LoVo (cell line): ENCODE measurements at places on chromosomes 5 and 9.

DNA sequence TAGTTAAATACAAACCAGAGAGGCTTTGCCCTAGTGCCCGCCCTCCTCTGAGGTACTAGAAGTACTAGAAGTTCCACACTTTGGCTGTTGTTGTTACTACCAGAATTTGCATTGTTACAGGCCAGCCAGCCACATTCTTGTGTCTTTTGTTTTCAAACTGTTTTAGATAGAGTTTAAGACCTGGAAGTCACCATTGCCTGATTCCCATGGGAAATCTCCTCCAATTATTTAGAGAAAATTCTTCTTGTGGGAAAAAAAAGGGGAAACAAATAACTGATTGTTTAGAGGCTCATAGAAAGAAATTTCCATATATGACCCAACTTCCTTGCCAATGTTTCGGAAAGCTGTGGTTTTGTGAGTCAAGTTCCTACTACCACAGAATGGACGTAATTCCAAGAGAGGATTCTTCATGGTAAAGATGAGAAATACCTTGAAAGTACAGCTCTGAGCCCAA lies 252.2 kb downstream of the GOLPH3 start:
- DNase-seq: no peak

- peak; percentile 11 for DNase-seq
Measured at GRCh38 chr5:157342822-157343402, 77.0 kb downstream of the CYFIP2 start.

DNA sequence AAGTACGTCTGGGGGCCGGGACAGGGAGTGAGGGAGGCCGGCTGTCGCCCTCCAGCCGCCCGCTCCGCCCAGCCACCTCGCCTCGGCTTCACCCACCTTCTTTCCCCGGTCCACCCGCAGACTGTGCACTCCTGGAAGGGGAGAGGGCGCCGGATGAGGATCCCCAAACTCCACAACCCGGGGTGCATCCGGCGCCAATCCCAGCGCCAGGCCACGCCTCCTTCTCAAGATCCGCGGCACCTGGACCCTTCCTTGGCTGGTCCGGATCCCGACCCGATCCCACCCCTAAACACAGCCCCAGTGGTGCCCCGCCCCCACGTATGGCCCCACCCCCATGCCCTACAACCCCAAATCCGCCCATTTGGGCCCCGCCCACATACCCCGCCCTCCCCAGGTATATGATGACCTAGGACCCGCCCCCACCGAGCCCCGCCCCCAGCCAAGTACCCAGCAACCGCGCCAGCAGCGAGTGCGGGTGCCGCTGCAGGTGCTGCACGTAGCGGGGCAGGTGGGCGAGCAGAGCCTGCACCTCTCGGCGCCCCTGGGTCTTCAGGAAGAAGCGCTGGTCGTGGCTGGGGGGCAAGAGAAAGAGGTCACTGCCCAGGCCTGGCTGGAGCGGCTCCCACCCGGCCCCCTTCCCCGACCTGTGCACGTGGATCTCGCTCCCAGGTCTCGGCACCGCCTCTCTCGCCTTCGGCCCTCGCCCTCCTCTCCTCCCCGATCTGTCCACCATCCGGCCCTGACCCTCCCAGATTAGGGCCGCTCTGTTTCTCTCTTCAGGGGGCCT lies 3.2 kb downstream of the PIP5KL1 start:
- no peak for DNase-seq

GRCh38 chr9:122031776-122032175 lies 61.3 kb downstream of the TTLL11 start:
- DNase-seq: no peak

DNA sequence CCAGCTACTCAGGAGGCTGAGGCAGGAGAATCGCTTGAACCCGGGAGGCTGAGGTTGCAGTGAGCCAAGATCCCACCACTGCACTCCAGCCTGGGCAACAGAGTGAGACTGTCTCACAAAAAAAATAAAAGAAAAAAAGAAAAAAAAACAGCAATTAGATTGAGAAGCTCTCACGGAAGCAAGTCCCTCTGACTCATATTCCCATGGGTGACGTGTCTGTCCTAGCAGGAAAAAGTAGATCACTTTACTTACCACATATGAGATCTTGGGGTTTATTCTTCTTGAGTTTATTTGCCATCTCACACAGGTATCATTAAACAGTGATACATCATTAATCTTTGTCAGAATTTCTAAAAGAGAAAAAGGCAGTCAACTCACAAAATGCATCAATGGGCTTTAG lies 62.6 kb downstream of the SUSD1 start:
- peak; percentile 32 for DNase-seq

GRCh38 chr5:6260846-6261245 lies 117.5 kb downstream of the MED10 start:
- no peak for DNase-seq

DNA sequence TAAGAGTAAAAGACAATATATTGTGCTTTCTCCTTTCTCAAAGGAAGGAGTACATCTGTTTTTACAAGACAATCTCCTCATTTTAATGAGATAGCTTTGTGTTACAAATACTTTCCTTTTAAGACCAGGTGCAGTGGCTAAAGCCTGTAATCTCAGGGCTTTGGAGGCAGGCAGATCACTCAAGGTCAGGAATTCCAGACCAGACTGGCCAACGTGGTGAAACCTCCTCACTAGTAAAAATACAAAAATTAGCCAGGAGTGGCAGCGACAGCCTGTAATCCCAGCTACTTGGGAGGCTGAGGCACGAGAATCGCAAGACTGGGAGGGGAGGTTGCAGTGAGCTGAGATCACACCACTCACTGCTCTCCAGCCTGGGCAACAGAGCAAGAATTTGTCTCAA lies 11.8 kb downstream of the TMEM161B start:
- no peak for DNase-seq

DNA sequence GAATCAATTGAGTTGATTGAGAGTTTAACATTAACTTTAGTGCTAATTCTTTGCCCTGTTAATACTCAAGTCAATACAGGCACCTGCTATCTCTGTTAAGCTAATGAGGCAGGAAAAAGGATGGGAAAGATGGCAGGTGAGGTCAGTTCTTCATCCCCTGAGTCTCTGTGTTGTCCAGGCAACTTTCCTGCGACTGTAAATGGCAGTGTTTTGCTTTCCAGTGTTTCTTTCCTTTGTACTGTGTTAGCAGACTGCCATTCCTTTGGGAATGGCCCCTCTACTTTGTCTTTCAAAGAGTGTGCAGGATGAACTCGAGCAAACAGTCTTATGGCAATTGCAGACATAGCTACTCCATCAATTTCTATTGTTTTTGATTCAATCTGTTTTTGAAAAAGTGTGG lies 202.2 kb upstream of the VLDLR start:
- DNase-seq: no peak
